ENCODE measurements at places on chromosomes 6 and 20. TPM values are rescaled to one million over a fixed set of nuclear protein-coding genes. Genes with fewer than 3 reads are reported as not detected.

- peak overlapping the region; percentile 63 for H3K4me3 ChIP-seq
- H3K36me3 ChIP-seq = no peaks in the 10 kb centered on the region
- H3K4me1 ChIP-seq = peaks cover 12% of the 10 kb centered on the region
These were observed 637 bp upstream of the HIVEP2 start for GRCh38 chr6:142945446-142946180.

DNA sequence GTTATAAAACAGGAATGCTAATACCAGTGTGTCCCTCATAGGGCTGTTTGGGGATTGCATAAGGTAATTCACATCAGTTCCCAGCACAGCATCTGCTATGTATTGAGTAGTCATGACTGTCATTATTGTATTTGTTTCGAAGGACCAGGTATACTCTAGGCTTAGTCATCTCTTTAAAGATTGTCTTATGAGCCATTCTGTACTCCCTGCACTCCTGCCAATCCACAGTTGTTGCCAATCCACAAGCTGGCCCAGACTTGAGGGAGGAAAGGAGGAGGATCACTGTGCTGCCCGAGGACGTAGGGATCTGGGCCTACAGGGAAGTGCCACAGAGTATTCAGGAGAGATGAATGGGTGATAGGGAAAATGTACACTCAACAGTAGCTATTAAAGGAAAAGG lies 113.0 kb upstream of the TIAM2 start:
- no peak overlapping the region for H3K27ac ChIP-seq
- no peaks in the 10 kb centered on the region for H3K27me3 ChIP-seq

- no peaks in the 10 kb centered on the region for H3K36me3 ChIP-seq
- H3K4me1 ChIP-seq = no peaks in the 10 kb centered on the region
- H3K27ac ChIP-seq = no peak overlapping the region
- no peak overlapping the region for H3K4me3 ChIP-seq
- DNase-seq = no peak
These were observed 457.9 kb downstream of the HDGFL1 start for GRCh38 chr6:23027281-23027680.

DNA sequence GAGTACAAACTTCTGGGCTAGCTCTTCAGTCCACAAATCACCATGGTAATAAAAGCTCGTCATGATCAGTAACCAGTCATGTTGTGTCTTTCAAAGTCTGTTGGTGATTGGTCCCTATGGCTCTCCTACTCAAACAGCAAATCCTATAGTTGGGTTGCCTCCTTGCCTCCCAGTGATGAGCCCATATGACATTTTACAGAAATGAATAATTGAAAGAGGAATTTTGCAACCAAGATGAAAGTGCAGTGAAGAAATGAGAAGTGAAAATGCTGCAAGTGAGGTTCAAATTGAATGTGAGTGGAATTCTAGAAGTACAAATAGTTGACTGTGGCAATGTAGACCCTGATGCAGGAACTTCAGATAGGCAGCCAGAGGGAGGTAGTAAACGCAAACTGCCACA lies 5.1 kb upstream of the SIRPD start:
- no peak for DNase-seq
- no peaks in the 10 kb centered on the region for H3K36me3 ChIP-seq
- no peak overlapping the region for H3K27ac ChIP-seq
- no peak overlapping the region for H3K4me3 ChIP-seq
- H3K4me1 ChIP-seq = no peaks in the 10 kb centered on the region
- H3K27me3 ChIP-seq = no peaks in the 10 kb centered on the region

GRCh38 chr20:14685183-14685582 lies 347.8 kb upstream of the FLRT3 start:
- H3K27me3 ChIP-seq = no peaks in the 10 kb centered on the region
- no peak overlapping the region for H3K27ac ChIP-seq
- no peak for DNase-seq
- no peak overlapping the region for H3K4me3 ChIP-seq
- H3K36me3 ChIP-seq = no peaks in the 10 kb centered on the region
- H3K4me1 ChIP-seq = no peaks in the 10 kb centered on the region

- no peak overlapping the region for H3K27ac ChIP-seq
- no peak overlapping the region for H3K4me3 ChIP-seq
- no peaks in the 10 kb centered on the region for H3K27me3 ChIP-seq
- no peaks in the 10 kb centered on the region for H3K36me3 ChIP-seq
- no peaks in the 10 kb centered on the region for H3K4me1 ChIP-seq
These were observed 349.7 kb upstream of the POU3F2 start for GRCh38 chr6:98484696-98485095.

GRCh38 chr20:57770852-57771720 lies 61.3 kb upstream of the PMEPA1 start:
- no peaks in the 10 kb centered on the region for H3K27me3 ChIP-seq
- H3K36me3 ChIP-seq = no peaks in the 10 kb centered on the region
- no peak for DNase-seq
- H3K4me3 ChIP-seq = no peak overlapping the region

- H3K4me1 ChIP-seq = no peaks in the 10 kb centered on the region
- H3K27ac ChIP-seq = peak overlapping the region; percentile 42
- no peak overlapping the region for H3K4me3 ChIP-seq
- H3K36me3 ChIP-seq = no peaks in the 10 kb centered on the region
- DNase-seq = no peak
These were observed 75.3 kb upstream of the CCN6 start for GRCh38 chr6:111978532-111979149.

DNA sequence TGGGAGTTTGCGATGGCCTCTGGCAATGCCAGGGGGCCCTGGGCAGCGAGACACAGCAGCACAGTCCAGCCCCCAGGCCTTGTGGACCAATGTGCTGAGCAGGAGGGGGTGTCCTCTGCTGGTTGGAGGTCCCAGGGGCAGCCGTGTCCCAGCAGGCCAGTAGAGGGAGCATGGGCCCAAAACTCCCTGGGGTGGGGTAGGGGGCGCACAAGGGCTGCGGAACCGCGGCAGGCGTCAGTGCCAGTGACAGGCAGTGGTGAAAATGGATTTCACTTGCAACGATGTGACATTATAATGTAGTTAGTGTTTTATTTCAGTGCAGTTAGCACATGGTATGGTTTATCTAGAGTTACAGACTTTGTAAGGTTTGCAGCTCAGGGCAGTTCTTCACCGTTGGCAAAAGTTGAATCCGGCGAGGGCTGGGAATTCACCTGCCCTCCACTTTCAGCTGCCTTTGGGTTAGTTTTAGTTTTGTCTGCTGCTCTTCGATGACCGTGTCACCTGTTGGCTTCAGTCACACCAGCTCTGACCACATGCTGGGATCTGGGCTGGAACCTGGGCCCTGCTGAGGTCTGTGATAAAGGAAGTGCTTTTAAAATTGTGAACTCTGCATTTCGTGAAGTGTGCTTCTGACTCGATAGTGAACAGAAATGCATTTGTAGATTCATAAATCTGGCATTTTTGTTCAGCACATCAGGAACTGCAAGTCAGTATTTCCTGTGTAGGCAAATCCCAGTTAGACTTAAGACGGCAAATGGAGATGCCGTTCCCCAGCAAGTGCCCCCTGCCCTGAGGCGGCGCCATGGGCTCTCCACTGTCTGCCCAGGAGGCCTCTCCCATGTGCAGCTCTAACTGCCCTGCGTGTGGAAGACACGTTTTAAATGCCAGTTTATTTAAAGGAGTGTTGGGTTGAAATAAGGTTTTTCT lies 46.8 kb downstream of the PYGB start:
- peak overlapping the region; percentile 81 for H3K27ac ChIP-seq
- DNase-seq = no peak
- H3K4me3 ChIP-seq = no peak overlapping the region
- no peaks in the 10 kb centered on the region for H3K27me3 ChIP-seq
- peaks cover 26% of the 10 kb centered on the region for H3K4me1 ChIP-seq

- H3K27ac ChIP-seq = no peak overlapping the region
- no peaks in the 10 kb centered on the region for H3K36me3 ChIP-seq
These were observed 291.8 kb upstream of the CITED2 start for GRCh38 chr6:139666284-139666683.

DNA sequence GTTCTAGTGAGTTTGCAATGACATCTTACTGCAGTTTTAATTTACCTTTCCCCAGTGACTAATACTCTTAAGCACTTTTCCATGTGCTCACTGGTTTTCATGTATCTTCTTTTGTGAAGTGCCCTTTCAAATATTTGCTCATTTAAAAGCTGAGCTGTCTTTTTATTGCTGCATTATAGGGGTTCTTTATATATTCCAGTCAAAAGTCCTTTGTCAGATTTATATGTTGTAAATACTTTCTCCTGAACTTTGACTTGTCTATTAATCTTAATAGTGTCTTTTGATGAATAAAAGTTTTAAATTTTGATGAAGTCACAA lies 50.2 kb upstream of the ELOVL5 start:
- H3K27me3 ChIP-seq = no peaks in the 10 kb centered on the region
- H3K36me3 ChIP-seq = no peaks in the 10 kb centered on the region

GRCh38 chr6:143673669-143674068 lies 4.1 kb upstream of the PHACTR2 start:
- H3K36me3 ChIP-seq = no peaks in the 10 kb centered on the region
- H3K4me1 ChIP-seq = no peaks in the 10 kb centered on the region
- no peak overlapping the region for H3K4me3 ChIP-seq
- DNase-seq = no peak

GRCh38 chr6:45746046-45746445 lies 269.6 kb downstream of the CLIC5 start:
- H3K36me3 ChIP-seq = no peaks in the 10 kb centered on the region
- H3K4me1 ChIP-seq = peaks cover 17% of the 10 kb centered on the region
- DNase-seq = no peak
- no peaks in the 10 kb centered on the region for H3K27me3 ChIP-seq
- no peak overlapping the region for H3K4me3 ChIP-seq

- H3K4me3 ChIP-seq = no peak overlapping the region
- H3K27me3 ChIP-seq = no peaks in the 10 kb centered on the region
- peaks cover 8% of the 10 kb centered on the region for H3K4me1 ChIP-seq
- no peak for DNase-seq
These were observed 139.9 kb downstream of the CDH4 start for GRCh38 chr20:61391812-61392520.

- DNase-seq = no peak
- H3K27ac ChIP-seq = no peak overlapping the region
- no peak overlapping the region for H3K4me3 ChIP-seq
- H3K36me3 ChIP-seq = no peaks in the 10 kb centered on the region
- no peaks in the 10 kb centered on the region for H3K27me3 ChIP-seq
These were observed 890.0 kb upstream of the CITED2 start for GRCh38 chr6:140264431-140264830.

DNA sequence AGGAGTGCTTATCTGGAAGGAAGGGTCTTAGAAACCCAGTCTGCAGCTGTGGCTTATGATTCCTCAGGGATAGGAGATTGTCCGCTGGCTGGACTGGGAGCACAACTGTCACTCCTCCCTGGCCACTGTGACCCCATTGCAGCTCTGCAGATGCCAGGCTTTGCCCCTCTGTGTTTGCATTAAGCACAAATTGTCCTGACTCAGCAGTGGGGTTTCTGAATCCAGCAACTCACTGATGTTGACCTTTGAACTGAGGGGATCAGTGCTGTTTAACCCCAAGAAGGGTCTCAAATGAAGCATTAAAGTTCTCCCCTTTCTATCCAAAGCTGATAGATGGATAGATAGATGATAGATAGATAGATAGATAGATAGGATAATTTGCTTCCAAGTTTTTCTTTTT lies 29.5 kb downstream of the DACT2 start:
- H3K36me3 ChIP-seq = no peaks in the 10 kb centered on the region
- no peak overlapping the region for H3K4me3 ChIP-seq
- H3K4me1 ChIP-seq = no peaks in the 10 kb centered on the region

Gene RNF144B
- 13.2 TPM for total RNA-seq

Gene TINAG
- total RNA-seq = not detected

Gene TTLL9
- total RNA-seq = 3.7 TPM

Gene TCF19
- total RNA-seq = 1.2 TPM

Gene SRMS
- total RNA-seq = not detected

Gene HCRTR2
- total RNA-seq = not detected

Gene CLVS2
- total RNA-seq = under 0.01 TPM

Gene KPNA5
- total RNA-seq = 13.0 TPM

All from tibial nerve (tissue), 4 donors.